ENCODE measurements at places on chromosomes 13 and 19.

DNA sequence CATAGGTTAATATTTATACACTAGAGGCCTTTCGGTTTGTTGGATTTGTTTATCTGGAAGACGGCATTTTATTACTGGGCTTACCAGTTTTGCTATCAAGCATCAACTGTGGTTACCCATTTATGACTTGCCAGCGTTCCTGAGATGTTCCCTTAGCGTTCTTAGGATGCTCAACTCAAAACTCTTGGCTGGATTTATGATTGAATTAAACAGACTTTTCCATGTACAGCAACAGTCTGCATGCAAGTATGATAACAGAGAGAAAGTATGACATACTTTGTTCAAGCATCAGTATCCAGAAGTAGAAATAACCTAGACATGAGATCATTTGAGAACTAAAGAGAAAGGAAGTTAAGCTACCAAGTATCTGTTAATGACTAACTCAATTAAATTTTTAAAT is 29.9 kb upstream of the RNF113B start:
- DNase-seq: no peak

GRCh38 chr13:94595001-94595949 is 677 bp downstream of the TGDS start:
- peak; percentile 12 for DNase-seq

DNA sequence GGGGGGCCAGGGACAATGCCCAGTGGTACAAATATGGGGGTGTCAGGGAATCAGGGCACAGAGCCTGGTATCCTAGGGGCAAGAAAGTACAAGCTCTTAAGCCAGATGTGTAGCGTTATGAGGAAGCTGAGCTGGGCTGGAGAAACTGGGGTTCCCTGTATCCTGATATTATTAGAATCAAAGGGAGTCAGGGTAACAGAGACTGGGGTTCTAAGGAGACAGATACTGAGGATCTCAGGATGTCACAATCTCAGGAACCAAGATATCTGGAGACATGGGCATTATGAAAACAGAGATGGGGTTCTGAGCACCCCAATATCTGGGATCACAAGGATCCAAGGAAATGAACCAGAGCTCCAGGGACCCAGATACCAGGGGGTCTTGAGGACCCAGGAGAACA is 784 bp downstream of the BCL3 start:
- DNase-seq: no peak

GRCh38 chr19:397941-398706 is 10.8 kb downstream of the C2CD4C start:
- DNase-seq: no peak

- no peak for DNase-seq
Measured at GRCh38 chr19:54352041-54352440, 12.7 kb downstream of the LAIR1 start.

- DNase-seq: no peak
Measured at GRCh38 chr13:94722609-94723345, 10.4 kb upstream of the SOX21 start.

- DNase-seq: no peak
Measured at GRCh38 chr19:873084-873483, 13.6 kb downstream of the CFD start.

DNA sequence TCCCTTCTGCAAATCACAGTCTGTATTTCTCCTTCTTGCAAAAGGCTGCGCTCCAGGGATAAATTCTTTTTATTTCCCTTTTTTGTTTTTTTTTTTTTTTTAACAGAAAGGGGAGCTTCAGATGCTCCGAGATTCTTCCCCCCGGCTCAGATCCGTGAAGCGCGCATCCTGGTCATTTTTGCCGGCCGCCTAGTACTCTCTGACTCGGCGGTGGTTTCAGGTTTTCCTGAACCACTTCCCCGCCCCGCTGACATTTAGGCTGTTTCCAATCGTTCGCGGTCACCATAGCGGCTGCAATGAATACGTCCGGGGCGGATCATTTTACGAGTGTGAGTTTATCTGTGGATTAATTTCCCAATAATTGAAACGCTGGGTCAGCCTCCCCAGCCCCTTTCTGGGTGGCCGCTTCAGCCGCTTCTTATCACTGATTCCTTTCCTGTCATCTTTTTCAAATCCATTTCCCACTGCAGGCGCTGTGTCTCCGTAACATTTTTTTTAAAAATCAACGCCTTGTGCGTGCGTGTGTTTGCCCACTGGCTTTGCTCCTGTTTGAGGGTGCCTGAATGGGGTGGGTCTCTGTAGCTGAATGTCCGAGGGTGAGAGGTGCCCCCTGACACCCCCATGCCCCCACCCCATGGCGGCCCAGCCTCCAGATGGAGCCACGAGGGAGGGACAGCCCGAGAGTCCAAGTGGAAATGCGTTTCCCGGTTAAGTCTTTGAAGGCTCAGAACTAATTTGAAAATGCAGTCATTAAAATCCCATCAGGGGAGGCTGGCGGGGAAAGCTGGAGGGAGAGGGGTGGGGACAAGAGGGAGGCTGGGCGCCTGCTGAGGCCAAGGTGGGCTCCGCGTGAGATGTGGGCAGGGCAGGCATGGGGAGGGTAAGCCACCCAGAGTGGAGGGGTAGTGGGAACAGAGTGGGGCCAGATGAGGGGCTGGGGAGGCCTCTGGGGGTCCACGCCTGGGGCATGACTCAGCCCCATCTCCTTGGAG is 10.6 kb downstream of the ONECUT3 start:
- no peak for DNase-seq

DNA sequence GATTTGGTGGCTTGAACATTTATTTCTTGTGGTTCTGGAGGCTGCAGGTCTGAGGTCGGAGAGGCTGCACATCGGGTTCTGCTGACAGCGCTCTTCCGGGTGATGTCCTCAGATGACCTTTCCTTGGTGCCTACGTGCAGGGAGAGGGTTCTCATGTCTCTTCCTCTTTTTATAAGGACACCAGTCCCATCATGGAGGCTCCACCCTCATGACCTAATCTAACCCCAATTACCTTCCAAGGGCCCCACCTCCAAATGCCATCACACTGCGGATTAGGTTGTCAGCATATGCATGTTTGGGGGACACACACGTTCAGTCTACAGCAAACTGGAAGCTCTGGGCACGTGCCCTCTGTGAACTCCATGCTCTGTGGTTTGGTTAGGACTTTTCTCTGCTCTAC is 338.6 kb downstream of the FGF9 start:
- no peak for DNase-seq

GRCh38 chr19:3533033-3533432 is 5.9 kb upstream of the TEKTIP1 start:
- DNase-seq: no peak

DNA sequence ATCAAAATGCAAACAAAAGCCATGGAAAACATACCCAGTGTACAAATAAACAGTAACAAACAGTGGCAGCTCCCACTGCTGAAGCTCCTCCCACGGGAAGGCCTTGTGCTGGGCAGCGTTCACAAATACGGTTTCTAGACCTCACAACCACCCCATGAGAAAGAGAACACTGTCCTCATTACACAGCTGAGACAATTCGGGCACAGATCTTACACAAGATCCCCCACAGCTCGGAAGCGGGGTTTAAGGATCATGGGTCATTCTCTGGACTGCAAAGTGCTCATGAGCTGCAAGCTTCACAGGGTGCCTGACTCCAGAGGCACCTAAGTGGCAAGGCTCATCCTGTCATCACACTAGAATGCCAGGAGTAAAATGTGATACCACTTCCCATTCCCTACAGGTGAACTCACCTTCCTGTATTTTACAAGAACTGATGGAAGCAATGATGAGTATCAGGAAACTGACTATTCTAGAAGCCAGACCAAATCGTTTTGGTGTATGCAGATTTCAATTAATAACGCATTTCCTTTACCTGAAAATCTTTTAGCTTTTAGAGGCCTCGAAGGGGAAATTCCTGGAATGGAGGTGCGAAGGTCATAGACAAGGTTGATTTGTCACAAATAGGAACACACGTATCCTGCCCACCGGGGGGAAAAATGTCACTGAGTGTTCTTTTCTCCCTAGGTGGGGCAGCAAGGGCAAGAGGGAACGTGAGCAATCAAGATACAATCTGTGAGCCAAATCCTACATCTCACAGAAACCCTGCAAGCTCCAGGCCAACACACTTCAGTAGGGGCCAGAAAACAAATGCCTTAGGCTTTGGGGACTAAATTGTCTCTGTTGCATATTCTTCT is 41.2 kb downstream of the STK24 start:
- DNase-seq: no peak

GRCh38 chr13:21849323-21849722 is 178.4 kb downstream of the FGF9 start:
- DNase-seq: peak; percentile 4

DNA sequence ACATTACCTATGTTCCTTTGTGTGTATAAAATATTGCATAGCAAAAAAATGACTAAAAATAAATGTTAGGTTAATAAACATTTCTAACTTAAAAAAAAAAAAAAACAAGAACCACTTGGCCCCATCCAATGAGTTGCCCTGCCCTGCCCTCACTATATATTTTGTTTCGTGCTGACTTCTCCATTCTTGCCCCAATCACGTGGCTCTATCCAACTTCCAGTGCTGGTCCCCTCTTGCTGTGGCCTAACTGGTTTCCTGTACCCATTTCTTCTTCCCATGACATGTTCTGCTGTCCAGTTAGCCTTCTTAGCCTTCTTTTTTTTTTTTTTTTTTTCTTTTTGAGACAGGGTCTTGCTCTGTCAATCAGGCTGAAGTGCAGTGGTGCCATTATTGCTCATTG is 151.6 kb downstream of the FOXO1 start:
- DNase-seq: no peak

GRCh38 chr19:10870501-10870954 is 825 bp upstream of the CARM1 start:
- DNase-seq: no peak

- DNase-seq: no peak
Measured at GRCh38 chr19:29965492-29965891, 23.5 kb downstream of the URI1 start.

DNA sequence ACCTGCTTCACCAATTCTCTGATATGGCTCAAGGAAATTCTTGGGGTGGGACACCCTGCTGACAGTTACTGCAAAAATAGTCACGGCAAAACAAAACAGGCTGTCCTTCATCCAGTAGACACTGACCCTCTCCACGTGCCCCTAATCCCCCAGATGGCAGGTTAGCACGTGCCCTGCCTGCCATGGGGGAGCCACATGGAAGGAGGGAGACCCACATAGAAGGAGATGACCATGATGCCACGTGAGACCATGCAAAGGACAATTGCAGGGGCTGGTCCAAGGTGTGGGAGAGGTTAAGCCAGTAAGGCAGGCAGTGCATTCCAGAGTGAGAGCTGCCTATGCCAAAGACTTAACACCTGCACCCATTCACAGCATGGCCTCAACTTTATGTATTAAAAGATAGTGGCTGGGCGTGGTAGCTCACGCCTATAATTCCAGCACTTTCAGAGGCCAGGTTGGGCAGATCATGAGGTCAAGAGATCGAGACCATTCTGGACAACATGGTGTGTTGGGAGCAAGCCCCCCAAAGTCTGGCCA is 82.7 kb downstream of the ZNF429 start:
- no peak for DNase-seq

- no peak for DNase-seq
Measured at GRCh38 chr13:75425216-75426009, 56.6 kb downstream of the TBC1D4 start.
